ENCODE measurements at places on chromosomes 2 and 18.

- no peak for DNase-seq
These were observed 95.4 kb downstream of the CTAGE1 start for GRCh38 chr18:22322243-22322691.

DNA sequence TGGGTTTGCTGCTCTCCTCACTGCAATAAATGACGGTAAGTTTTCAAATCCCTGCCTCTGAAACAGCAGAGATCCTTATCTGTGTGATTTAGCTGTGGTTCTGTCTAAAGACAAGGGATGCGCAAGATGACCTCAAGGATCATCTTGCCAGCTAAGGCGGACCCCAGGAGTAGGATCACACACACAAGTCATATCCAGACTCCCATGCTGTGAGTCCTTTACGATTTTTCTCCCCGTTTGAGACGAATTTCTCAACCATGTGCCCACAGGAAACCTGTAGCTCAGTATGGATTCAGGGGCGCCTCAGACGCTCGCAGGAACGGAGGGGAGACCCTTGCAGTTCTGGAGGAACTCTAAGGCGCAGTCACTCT, 11.1 kb upstream of the DCTN1 start:
- DNase-seq: no peak

DNA sequence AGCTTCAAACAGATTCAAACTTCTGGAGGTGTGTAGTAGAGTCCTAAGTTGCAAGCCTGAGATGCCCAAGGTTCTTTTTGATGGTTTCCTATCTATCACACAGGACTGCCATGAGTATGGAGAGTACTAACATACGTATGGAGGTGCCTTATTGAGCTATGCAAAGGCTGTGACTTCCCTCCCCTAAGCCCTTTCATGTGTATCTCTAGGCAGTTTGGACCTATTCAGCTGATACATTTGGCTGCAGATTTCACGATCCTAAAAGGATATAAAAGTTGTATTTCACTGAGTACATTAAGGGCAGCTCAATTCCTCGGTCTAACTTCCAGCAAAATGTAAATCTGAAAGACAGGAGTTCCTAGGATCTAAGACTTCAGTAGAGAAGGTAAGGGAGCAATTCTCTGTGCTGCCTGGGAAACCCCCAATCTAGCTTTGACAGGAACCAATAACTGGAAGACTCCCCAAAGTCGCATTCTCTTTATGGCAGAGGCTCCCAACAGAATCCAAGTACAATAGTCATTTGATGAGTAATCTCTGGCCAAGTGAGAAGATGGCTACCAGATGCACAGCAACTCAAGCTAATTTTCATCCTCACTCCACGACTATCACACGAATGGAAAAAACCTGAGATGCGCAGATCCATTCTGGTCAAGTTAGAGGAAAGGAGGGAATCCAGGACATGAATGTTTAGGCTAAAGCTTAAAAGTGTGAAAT, 83.8 kb downstream of the ATL2 start:
- no peak for DNase-seq

- no peak for DNase-seq
These were observed 72.2 kb upstream of the BARD1 start for GRCh38 chr2:214881647-214882202.

DNA sequence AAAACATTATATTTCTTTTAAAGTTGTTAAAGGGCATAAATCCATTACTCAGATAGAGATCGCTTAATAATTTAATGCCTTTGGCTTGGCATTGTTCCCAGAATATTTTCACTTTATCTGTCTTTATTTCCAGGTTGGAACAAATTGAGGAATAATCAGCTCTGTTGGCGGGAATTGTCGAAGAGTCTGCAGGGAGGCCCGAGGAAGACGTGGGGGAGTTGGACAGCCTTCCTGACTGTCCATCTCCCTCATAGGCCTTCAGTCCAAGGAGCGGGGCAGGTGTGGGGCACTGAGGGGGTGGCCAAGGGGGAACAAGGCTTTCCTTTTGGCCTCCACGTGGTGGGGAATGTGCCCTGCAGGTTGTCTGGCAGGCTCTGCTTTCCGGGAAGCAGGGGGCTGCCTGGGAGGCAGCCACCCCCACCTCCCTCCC, 179.6 kb downstream of the ZBTB7C start:
- DNase-seq: no peak

DNA sequence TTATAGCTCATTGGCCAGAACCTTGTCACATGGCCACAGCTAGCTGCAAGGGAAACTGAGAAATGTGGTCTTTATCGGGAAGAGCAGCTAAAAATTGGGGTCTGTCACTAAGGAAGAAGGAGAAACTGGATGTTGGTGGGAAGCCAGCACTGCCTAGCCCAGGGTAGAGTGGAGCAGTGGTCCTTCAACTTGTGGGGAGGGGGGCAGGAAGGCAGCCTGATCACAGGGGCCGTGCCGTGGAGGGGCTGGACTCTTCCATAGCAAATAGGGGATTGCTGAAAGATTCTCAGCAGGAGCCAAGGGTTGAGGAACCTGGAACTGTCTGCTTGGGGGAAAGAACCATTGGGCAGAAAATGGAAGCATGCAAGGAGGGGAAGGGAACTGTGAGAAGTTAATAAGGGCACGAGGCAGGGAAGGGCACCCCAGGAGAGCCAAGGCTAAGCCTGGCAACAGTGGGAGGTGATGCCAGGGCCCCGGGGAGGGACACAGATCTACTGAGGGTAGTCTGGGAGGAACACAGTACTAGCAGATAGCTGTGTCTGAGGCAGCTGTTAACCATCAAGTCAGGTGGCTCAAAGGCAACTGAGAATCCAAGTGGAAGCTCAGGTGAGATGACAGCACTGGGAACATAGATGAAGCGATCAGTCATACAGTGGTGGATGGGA, 5.9 kb upstream of the NEURL3 start:
- no peak for DNase-seq

GRCh38 chr18:59142274-59142673, 2.6 kb downstream of the SEC11C start:
- no peak for DNase-seq

DNA sequence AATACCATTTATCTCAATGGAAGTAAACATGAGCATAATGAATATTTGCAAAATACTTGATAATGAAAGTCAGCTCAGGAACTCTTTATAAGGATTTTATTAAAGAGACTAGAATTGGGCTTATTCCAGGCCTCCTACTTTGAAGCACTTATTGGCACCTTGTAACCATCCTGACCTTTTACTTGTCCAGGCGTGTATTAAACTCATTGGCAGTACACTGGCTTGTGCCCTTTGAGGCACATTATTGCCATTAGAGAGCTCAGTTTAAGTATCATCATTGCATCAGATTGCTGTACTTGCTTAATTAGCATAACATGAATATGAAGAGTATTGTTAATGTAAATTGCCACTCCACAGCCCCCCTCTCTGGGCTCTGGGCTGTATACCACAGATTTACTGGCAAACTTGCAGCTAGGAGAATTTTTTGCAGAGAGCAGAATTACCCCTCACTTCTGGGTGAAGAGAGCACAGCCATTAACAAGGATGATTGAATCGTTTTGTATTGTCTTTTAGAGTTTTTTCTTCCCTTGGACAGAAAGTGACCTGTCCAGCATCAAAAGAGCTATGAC, 72.5 kb downstream of the XIRP2 start:
- DNase-seq: no peak

GRCh38 chr2:86400321-86400720, 40.9 kb upstream of the KDM3A start:
- DNase-seq: no peak

GRCh38 chr2:102186791-102187495, at the start of gene IL1RL2:
TSS of gene IL1RL2 (plus strand) at chr2:102187023. CDS start at chr2:102187868, 845 bp downstream.
- no peak for DNase-seq

- no peak for DNase-seq
These were observed 2.4 kb upstream of the VPS54 start for GRCh38 chr2:64021578-64021977.

GRCh38 chr18:33128581-33128980, 311.9 kb downstream of the CCDC178 start:
- DNase-seq: no peak

DNA sequence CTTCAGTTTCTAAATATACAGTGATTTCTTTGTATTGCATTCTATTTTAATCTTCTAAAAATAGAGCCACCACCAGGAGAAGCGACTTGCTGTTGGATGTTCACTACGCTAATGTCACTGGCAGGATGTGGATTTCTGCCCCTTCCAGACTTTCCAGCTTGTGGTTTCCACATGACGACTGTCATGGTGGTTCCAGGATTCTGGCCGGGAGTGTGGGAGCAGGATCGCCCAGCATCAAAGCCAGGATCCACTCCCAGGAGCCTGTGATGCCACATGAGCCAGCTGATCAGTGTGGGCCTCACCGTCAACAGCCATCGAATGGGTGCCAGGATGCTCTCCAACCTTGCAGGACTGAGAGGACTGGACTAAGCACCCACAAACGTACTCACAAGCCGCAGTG, 148.8 kb downstream of the HDAC4 start:
- DNase-seq: no peak

DNA sequence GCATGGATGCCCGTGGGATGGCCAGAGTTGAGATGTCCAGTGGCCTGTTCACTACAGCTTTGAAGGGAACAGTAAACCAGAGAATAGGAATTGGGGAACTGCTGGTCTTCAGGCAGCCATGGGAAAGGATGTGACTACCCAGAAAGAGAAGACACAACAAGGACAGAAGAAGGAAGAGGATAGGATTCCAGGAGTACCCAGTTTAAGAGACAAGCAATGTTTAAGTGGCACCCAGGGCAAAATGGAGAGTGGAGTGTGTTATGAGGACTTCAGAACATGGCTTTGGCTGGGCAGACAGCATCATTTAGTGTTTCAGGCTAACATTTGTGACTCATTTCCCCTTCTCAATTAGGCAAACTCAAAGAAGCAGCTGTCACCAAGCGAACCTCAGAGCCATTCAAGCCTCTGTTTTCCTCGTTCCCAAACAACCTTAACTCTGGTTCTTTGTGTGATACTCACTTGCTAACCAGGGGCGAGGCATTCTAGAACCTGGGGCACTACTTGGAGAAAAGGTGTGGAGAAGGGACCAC, 4.0 kb upstream of the FAM124B start:
- no peak for DNase-seq

DNA sequence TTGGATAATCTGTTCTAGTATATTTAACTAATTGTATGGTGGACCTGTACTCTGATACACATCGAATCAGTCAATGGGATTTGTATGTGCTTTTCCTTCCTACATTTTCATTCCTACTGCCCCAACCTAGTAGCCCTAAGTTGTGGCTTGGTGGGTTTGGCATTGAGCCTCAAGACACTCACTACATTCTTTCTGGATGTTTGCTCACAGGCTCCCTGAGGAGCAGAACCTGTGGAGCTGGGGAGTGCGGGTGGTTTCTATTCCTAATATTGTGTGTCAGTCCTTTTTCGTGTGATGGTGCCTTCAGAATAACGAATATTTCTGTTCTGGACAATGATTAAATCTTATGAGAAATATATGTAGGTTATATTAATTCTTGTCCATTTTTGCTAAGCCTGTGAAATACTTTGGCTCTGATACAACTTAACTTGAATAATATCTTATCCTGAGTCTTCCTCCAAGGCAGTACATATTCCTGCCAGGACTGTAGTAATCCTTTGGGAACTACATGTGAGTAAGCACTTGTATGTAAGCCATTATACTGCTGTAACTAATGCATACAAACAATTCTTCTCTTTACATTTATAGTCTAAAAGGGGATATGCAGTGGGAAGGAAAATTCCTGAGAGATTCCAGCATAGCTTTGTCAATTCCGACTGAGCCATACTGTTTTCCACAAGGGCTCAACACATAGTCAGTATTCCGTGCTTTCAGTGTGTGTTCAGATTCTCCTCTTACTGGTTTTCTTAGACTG, 150.6 kb downstream of the AGPS start:
- no peak for DNase-seq

- DNase-seq: no peak
These were observed 38.3 kb upstream of the ACAA2 start for GRCh38 chr18:49851624-49852023.

DNA sequence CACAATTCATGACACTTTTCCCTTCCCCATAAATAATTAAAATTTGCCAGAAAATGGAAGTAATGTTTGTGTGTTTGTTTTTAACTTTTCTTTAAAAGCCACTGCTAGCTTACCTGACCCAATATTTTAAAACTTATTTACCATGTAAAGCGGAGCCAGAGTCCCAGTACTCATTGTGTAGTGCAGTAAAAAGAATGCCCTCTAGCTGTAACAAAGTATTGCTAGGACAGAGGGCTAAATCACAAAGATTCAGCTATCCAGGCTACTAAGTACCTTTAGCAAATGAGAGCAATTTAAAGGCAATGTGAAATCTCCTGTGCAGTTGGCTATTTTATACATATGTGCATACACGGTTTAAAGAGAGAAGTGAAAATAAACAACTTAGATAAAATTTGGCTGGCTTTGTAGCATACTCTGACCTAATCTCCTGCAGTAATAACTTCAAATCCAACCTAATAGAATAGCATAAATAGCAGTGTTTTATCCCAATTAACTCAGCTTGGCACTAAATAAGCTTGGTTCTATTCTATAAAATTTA, 997.4 kb upstream of the PIK3C3 start:
- DNase-seq: no peak

GRCh38 chr18:76428396-76429261, 66.4 kb downstream of the ZNF516 start:
- no peak for DNase-seq

DNA sequence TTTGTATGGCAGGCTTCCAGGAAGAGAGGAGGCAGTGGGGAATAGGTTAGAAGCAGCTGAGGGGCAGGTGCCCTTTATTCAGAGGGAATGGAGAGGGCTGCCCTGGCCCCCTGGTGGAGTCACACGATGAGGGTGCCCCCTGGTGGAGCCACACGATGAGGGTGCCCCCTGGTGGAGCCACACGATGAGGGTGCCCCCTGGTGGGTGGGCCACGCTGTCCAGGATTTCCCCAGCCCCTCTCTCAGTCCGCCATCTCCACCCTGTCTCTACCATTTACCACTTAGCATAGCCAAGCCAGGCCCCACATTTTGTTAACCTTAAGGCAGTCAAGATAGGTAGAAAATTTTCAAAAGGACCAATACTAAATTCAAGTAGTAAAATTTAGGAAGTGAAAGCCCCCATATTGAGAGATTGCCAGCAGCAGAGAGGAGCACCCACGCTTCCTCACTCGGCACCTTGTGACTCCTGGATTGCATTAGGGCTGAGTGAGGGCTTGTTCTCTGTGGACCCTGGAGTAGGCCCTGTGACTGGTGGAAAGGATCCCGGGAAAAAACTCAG, 10.4 kb upstream of the FAM228A start:
- DNase-seq: peak; percentile 21

DNA sequence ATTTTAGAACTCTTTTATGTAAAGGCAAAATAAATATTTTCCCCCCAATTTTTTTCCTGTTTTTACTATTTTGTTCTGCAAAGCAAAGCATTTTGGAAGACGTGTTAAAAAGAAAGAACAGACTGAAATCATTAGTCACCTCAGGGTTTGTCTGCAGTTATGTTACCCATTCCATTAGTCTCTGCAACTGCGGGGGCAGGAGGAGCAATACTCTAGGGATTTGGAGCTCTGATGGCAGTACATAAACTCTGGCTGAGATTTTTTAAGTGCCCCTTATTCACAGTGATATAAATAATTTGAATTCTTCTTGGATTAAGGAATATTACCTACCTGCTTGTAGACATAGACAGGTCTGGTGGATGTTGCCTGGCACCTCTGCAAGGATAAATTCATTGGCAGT, 88.0 kb upstream of the CELF4 start:
- DNase-seq: no peak

All from CD4-positive, alpha-beta T cell treated with Interleukin-15 for 1 hour (primary cell).